ENCODE measurements at places on chromosomes 5 and 9.

DNA sequence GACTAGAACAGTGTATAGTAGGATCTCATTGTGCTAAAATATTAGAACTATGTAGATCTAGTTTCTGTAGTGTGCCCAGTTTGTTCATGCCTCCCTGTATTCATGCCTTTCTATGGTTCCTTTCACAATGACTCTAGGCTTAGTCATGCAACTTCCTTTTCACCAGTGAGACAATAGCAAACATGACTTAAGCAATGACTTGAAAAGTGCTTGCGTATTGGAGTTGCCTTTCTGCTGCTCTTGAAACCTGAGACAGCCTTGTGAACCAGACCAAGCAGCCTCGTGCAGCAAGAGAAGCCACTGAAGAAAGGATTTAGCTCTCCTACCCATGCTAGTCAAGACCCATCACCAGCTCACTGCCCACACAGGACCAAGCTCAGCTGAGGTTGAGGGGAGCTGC lies 294.5 kb upstream of the TAS2R1 start:
- peak; percentile 38 for DNase-seq

DNA sequence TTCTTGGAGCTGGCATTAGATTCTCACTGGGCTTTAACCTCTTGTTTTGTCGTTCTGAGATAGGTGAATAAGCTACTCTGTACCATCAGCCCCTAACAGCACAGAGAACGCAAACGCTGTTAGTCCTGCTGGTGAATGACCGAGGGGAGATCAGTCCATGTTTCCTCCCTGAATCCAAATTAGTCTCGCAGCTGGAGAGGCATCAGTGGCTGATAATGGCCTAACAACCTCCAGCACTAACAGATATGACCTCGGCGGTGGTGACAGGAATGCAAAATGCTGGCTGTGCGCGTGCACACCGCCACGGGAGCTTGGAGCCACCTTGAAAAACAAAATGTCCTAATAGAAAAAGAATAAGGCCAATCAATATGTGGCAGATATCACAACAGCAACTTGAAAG lies 77.6 kb upstream of the IRX1 start:
- DNase-seq, result no peak

DNA sequence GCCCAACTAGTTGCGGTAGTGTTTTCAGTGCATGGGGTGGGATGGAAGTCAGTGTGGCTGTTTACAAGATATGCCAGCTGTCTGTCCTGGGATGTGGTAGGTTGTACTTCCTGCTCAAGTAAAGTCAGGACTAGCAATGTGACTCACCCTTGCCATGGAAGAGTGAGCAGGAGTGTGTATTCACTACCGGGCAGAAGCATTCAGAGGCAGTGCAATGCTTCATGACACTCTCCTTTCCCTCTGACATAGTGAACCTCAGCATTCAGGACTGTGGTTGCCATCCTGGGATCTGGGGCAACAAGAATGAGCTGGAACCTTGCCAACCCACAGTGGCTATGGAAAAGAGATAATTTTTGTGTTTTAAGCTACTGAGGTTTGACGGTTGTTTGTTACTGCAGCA lies 68.9 kb downstream of the BOD1 start:
- DNase-seq, result no peak

DNA sequence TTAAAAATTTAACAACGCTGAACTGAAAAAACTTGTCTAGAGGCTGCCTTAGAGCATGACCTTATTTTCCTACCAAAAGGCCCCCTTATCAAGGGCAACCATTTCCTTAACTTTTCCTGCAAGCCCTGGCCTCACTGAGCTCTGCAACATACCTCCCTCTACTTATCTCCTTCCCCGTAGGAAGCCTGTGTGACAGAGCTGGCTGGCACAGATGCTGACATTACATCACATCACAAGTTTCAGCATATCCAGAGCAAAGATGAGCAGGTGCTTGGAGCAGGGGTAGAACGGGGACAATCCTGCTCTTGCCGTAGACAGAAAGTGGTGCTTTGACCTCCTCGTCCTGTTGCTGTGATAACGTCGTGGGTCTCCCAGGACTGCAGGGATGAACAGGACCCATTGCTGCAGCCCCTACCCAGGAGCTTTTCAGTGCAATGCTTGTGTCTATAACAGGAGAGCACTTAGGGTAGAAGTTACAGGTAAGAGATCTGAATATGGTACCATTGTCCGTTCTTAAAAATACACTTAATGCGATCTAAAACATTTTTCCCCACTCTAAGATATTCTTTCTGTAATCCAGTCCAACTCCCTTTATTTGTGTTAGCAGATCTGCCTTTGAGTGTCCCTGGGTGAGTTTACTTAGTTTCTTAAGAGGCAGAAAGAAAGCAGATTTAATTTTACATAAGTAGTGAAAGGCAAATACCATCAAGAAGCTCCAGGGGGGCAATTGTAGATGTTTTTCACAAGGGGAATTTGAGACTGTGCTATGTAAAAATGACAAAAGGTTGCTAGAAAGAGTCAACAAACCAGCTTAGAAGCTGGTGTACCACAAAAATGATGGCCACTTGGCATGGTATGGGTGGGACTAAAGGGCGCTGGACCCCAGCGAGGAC lies 101.9 kb upstream of the EFNA5 start:
- DNase-seq, result no peak

GRCh38 chr5:34715711-34716110 lies 59.6 kb downstream of the RAI14 start:
- no peak for DNase-seq

DNA sequence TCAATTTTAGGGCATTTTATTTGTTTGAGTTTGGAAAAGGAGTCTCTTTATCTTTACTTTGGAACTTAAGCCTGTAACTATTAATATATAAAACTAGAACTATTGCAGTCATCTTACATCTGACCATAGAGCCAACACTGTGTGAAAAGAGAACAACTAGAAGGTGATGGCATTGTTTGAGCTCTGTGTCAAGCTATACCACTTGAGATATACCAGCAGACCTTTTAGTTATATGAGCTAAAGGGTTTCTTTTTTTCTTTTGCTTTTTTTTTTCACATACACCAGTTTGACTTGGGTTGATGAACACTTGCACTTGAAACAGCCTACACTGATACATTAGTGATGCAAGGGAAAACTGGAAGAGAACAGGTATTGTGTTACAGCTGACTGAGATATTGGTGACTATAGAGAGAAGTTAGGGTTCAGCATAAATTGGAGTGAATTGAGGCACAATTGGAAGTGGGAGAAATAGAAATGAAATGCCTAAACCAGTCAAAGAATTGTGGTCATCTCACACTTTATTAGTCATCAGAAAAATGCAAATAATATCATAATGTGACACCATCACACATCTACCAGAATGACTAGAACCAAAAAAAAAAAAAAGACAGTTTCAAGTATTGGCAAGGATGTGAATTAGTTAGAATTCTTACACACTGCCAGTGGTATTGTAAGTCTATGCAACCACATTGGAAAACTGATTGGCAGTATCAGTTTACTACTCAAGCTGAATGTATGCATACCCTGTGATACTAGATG lies 60.9 kb downstream of the ADRB2 start:
- DNase-seq, result no peak

GRCh38 chr5:164741376-164741775 lies 1236.0 kb downstream of the MAT2B start:
- DNase-seq, result no peak

DNA sequence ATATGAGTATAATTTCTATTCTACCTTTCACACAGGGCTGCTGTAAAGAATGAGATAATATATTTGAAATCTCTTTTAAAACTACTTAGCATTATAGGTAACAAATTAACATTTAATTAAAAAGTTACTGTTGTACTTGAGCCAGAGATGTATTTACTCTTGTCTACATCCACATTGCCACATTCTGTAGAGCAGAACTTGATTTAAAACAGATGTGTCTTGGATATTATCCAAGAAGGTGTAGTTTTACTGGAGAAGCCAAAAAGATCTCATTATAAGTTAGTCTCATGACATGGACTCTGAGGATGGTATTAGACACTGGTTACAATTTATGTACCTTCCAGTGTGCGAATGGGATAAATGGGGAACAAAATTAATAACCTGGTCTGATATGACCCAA lies 293.1 kb upstream of the CCNH start:
- no peak for DNase-seq

DNA sequence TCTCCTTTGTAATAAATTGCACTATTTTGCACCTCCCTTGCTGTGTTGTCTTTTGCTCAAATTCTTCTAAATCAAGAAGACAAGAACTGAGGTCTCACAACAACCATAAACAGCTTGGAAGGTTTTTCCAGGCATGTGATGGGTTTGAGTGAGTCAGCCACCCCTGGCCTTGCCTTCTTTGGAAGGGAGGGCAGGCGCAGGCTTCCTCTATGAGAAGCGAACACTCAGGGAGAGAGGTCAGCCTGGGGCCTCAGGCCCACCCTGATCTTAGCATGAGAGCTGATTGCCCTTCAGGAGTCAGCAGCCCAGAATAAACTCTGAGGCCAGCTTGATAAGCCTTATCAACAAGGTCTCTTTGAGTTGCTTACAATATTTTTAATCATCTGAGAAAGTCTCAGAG lies 31.6 kb downstream of the S1PR3 start:
- peak; percentile 28 for DNase-seq

- DNase-seq, result no peak
Measured at GRCh38 chr5:14512574-14512973, 69.0 kb upstream of the OTULINL start.

DNA sequence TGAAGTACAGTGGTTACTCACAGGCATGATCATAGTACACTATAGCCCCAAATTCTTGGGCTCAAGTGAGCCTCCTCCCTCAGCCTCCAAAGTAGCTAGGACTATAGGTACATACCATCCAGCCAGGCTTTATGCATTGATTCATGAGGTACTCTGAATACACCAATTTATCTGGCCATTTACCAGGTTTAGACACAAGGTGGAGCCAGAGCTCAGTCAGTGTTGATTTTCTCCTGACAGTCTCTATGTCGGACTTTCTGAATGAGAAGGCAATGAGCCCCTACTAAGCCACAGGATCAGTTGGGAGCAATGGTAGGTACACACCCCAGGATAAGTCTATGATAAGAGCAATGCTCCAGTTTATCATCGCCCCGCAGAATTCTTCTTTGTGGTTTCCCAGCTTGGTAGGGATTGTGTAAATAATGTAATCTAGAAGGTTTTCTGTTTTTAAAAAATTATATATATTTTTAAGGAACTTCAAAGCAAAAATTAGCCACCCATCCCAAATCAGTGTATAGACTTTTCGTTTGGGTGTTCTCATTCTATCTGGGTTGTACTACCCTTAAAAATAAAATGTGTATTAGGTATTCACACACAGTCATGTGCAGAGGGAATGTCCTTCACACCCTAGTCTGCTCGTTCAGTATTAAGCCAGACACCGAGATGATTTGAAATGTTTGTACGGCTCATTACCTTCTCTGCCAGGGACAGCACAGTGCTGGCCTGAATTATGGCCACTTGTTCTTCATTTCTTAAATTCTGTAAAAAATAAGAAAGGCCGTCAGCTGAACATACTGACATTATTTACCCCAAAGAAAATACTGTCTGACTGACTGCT lies 118.4 kb upstream of the DPYSL3 start:
- peak; percentile 63 for DNase-seq

- no peak for DNase-seq
Measured at GRCh38 chr5:33494466-33494865, 53.7 kb downstream of the TARS1 start.

- no peak for DNase-seq
Measured at GRCh38 chr9:129436751-129437625, 183.9 kb downstream of the C9orf50 start.

Data from inflammatory macrophage treated with lipopolysaccharide for 4 hours (primary cell).